Putamen (tissue), 1 donor: ENCODE measurements at places on chromosomes 13 and 19.

- DNase-seq: no peak
Observed at GRCh38 chr13:73240193-73240592, 181.4 kb downstream of the KLF5 start.

GRCh38 chr13:35140831-35141230 is 198.8 kb downstream of the NBEA start:
- DNase-seq: no peak

GRCh38 chr19:29364999-29365398 is 152.0 kb upstream of the UQCRFS1 start:
- no peak for DNase-seq

GRCh38 chr13:38262211-38262610 is 87.4 kb upstream of the UFM1 start:
- DNase-seq: no peak

- DNase-seq: no peak
Observed at GRCh38 chr19:16824658-16825311, 4.4 kb upstream of the SIN3B start.
